ENCODE measurements at places on chromosomes 16 and 17.

DNA sequence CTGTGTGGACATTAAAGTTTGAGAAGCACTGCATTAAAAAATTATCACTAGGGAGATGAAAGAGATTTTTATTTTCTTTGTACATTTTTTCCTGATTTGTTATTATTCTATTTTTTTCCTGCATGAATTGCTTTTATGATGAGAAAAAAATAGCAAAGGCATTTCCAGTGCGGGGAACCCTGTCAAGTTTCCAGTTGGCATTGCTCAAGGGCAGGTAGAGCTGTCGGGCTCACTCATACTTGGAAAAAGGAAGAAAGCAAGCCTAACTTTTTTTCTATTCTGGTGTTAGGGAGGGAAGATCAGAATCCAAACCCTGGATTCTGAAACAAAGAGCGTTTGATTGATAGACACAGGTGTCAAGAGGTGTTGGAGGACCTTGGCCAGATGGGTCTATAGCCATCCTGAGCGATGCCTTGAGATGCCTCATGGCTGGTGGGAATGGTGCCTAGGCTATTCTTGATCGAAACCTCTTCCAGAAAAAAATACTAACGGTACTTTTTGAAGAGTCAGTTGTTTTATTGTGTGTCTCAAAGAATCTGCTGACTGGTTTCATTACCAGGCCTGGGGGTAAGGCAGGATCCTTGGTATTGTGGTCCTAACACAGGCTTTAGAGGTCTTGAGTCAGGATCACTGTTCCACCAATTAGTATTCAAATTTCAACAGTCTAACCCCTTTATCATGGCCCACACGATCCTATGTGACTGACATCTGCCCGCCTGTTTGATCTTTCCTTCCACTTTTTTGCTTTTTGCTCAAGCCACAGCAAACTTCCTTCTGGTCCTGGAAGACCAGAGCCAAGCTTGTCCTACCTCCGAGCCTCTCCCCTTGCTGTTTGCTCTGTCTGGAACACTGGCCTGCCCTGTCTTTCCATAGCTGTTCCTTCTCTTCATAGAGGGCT, 20.1 kb downstream of the SNX29 start:
- no peak for DNase-seq

DNA sequence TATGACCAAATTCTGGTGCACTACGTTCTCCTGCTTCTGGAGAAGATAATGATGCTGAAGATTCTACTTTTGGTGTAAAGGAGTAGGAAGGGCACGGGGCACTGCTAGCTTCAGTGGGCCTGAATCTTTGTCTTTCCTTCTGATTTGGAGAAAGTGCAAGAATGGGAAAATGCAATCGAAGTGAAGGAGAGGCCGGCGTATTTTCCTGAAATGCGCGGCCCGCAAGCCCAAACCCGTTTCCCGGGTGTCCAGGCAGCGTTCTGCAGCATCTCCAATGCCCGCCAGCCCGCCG, 372 bp upstream of the NDE1 start:
- no peak for DNase-seq

DNA sequence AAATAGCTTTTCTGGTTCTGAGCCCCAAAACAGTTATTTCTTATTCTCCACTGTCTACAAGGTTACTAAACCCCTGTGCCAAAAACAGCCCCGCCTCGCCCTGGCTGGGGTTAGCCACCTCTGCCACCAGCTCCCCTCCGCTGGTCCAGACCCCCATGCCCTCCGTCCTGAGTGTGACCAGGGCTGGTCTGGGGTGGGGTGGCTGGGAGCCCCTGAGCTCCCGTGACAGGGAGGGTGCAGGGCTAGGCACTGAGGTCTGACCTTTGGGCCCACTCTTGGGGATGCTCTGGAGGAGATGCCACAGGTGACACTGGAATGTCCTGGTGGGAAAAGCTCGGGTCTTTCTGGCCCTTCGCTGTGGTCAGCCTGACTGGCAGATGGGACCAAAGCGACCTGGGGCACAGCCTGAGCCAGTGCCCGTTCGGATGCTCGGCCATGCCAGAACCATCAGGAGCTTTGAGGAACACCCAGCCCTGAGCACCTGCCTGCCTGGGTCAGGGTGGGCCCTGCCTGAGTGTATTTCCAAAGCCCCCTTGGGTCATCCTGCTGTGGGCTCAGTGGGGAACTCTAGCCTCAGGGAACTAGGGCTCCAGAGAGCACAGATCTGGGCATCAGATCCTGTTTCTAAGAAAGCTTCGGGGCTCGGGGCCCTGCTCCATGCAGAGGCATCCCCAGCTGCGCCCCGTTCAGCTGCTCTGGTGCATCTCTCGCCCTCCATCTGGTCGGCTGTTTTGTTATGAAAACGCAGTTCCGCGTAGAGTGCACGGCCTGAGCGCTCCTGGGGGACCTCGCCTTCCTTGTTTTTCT, 72.1 kb upstream of the GNG13 start:
- DNase-seq: no peak

DNA sequence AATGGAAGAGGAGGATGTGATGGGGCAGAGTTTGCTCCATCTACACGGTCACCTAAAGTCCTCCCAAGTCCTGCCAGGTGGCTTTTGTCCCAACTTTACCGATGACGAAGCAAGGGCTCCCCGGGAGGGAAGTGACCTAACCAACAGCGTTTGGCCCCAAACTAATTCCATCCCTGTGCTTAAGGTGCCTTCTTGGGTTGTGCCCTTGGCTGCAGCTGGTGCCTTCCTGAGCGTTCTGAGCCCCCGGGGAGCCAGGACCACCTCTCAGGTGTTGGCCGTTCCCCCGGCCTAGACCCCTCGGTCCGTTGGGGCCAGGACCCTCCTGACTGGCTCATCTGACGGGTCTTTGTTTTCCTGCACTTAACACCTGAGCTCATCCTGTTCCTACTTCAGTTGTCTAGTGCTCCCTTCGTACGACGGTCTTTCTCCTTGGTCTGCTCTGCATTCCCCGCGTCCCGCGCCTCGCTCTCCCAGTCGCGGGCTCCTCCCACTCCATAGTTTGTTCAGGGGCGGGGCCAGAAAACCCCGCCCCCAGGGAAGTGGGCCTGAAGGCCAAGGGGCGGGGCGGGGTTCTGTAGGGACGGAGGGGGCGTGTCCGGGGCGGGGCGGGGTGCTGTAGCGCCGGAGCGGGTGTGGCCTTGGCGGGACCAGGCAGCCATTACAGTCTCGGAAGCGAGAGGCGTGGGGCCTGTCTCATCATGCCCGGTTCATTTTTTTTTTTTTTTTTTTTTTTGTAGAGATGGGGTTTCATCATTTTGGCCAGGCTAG, 822 bp upstream of the ZSCAN10 start:
- DNase-seq: no peak

- no peak for DNase-seq
Observed at GRCh38 chr17:28170771-28171170, 128.3 kb downstream of the NLK start.

DNA sequence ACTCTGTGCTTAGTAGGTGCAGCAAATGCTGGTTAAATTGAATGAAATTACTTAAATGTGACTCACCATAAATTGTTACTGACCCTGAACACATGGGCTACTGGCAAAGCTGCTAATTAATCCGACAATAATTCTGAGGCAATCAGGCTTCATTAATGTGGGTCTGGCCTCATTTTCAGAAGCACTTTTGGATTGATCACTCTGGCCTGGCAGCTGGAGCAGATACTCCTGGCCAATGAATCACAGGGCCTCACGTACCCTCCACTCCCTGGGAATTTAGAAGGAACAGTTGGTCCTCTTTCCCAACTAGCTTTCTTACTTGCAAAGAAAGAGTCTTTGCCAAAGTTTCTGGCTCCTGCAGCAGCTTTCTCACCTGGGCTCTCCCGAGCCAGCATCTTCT, 162.0 kb upstream of the ZKSCAN2 start:
- DNase-seq: no peak

DNA sequence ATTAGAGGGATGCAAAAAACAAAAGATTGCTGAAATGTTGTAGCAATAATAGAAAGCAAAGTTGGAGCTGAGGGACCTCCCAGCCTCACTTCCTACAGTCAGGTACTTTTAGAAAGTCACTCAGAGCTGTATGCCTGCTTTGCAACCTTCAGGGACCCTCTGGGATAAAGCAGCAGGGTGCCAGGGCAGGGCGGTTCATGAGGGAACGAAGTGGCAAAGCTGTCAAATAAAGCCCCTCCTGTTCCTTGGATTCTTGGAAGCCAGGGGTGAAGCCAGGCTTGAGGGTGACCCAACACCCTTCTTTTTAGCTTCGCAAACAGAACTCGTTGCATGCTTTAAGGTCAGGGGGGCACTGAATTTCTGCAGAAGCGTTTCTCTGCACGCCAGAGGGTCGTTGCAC, 767 bp downstream of the ATP2C2 start:
- no peak for DNase-seq

DNA sequence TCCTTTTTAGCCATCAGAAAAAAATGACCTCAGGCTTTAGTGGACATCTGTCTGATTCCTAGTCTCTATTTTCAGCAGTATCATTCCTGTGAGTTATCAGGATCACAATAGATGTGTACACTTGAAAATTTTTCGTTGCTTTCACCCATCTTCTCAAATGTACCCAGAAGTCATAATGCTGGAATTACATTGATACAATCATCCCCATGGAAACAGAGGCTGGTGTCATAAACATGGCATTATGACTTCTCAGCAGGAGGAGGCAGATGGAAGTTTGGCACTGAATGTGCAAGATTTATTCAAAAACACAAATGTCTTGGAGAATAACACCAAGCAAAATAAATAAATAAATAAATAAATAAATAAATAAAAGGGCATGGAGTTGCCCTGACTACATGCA, 292.5 kb downstream of the PHKB start:
- DNase-seq: no peak

DNA sequence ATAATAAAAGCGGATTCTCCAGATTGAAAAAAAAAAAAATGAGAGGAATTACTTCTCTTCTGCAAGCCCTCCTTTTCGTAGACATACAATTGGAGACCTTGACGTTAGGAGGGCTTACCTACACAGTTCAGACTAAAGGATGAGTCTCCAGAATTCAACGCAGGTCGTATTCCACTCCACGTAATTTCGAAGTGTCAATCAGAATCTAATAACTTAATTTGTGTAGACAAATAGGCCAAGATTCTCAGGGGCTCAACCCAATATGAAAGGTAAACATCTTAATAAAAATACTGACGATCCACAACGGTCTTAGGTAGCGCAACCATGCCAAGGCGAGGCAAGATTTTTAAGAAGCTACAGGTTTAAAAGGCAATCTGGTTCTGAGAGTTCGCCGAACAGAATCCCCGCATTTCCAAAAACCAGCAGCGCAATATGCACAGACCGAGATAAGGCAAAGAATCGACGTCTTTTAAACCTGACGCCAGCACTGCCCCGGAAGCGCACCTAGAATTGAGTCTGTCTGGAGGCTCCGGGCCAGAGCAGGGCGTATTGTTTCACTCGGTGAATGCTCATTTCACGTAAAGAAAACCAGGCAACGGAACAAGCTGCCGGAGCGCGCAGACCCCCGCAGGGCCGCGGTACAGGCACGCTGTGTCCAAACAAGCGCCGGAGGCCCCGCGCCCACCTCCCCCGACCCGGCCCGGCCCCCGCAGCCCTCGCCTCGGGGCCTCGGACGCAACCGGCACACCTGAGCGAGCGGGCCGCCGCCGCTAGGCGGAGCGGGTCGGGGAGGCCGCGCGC, 623 bp downstream of the MBTPS1 start:
- DNase-seq: no peak

DNA sequence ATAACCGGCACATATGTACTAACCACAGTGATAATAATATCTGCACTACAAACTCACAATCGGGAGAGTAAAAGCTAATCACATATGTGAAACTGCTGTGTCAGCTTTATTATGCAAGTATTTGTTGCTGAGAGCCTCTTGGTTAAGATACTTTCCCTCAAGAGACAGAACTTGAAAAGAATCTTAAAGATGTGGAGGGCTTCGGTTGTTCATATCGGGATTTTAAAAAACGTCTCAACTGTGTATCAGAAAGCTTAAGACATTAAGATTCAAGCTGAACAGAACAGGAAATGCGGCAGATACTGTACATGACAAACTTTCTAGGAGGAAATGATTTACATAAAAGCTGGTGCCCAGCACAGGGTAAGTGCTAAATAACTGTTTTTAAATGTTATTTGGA, 27.5 kb upstream of the HLF start:
- DNase-seq: no peak

GRCh38 chr17:56149266-56150036, 3.8 kb upstream of the ANKFN1 start:
- no peak for DNase-seq

GRCh38 chr17:53721101-53721500, 101.6 kb upstream of the KIF2B start:
- DNase-seq: no peak

- no peak for DNase-seq
Observed at GRCh38 chr17:50043290-50044148, 12.4 kb upstream of the ITGA3 start.

DNA sequence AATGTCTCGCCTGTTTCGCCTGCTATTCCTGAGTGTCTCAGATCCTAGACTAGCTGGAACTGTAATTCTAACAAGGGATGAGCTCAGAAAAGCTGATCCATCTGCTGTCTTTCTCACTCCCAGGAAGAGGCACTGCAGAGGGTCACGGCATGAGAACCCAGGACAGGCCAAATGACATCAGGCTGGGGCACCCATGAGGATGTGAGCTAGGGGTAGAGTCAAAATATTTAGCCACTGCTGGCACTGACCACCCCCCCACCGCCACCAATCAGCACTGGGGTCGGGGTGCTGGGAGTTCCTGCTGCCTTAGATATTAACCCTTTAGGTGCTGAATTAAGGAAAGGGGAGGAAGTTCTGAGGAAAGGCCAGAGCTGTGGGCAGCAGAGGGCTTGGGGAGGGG, 112.4 kb downstream of the IRX3 start:
- DNase-seq: no peak

DNA sequence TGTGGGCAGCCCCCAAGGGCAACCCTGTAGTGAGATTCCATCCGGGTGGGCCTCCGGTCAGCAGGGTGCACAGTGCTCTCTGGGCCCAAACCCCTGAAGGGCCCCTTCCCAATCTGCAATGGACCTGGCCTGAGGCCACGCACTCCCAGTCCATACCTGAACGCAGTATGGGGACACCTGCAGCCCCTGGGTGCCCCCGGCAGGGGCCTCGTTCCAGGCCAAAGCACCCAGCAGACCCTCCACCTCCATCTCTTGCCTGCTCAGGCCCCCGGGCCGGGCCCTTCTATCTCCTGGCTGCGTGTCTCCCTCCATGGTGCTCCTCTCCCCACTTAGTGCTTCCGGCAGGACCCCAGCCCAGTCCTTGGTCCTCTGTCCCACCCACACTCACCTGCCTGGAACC, 17.3 kb upstream of the AATK start:
- no peak for DNase-seq

DNA sequence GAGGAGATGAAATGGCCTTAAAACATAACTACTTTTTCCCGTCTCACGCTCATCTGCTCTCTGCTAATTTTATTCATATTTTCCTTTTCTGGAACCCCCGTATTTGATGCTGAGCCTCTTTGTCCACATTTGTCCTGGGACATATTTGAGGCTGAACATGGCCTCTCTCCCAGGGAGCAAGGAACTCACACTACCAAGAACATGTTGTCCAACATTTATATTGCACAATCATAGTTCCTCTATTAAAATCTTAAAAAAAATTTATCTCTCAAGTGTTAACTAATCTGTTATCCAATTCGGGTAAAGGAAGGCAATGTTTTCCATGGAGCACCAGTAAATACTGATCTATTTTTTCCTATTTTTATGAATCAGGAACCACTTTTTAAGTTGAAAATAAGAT, 60.2 kb downstream of the CMC2 start:
- DNase-seq: no peak

- DNase-seq: no peak
Observed at GRCh38 chr16:53457670-53458069, 23.4 kb downstream of the RBL2 start.

GRCh38 chr17:42002792-42003301, 14.4 kb downstream of the DNAJC7 start:
- no peak for DNase-seq

Data from cerebellar nuclear complex (tissue), 1 donor.